ENCODE measurements at places on chromosomes 11 and 22. TPM values are rescaled to one million over a fixed set of nuclear protein-coding genes. Genes with fewer than 3 reads are reported as not detected.

The HBD gene
- not detected for total RNA-seq

GRCh38 chr11:112235750-112236390 is 9.6 kb downstream of the PTS start:
- DNase-seq, result no peak

- DNase-seq, result no peak
These were observed 185.5 kb downstream of the CTTN start for GRCh38 chr11:70583781-70584218.

GRCh38 chr11:33670250-33671011 is 30.2 kb downstream of the C11orf91 start:
- no peak for DNase-seq

The ART1 gene
- total RNA-seq, result not detected

DNA sequence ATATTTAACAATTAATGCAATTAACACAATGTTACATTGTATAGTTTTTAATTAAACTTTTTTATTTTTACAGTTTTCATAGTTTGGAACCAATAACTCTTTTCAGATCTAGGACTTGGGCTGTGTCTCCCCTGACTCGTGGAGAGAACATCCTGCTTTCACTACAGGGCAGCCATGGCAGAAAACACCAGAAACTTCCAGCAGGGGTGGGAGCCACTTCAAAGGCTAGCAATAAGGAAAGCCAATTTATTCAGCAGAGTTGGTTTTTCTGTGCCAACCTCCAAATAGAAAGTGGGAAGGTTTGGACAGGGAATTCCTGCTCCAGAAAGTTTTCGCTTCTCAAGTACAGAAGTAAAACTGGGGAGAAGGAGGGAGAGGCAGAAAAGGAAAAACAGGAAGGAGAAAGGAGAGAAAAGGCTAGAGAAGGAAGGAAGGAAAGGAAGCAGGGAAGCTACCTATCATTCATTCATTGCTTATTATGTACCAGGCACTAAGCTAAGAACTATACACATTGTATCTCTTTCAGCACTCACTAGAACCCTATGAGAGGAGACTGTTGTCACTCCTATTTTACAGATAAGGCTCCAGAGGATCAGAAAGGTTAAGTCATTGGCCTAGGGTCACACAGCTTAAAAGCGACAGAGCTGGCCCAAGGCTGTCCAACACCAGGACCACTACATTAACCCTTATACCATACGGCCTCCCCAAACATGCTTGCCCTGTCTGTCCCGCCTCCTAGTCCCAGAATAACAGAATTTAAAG is 54.8 kb upstream of the CREB3L1 start:
- no peak for DNase-seq

Measured in dermis blood vessel endothelial cell (primary cell).